Ammon's horn (tissue), 1 donor: ENCODE measurements at places on chromosomes 1 and 21.

GRCh38 chr1:30786264-30786991, 28.9 kb upstream of the LAPTM5 start:
- peak; percentile 57 for DNase-seq

- peak; percentile 63 for DNase-seq
These were observed 13.3 kb downstream of the F3 start for GRCh38 chr1:94528299-94528698.

- no peak for DNase-seq
These were observed 56.8 kb upstream of the RBM15 start for GRCh38 chr1:110282395-110282794.

DNA sequence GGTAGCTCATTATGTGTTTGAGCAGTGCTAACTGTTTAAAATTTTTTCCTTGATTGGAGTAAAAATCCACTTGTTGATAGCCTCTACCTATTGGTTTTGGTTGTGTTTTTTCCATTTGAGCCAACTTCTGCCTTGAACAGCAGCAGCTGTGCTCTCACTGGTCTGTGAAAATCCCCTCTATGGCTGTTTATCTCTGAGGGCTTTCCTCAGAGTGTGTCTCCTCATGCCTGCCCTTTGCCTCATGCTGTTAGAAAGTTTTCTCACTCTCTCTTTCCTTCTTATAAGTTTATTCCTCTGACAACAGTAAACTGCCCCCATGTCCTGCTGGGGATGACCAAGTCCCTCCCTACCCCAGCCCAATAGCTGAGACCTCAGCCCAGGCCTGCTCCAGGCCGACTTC, 14.1 kb downstream of the REG4 start:
- DNase-seq: no peak

DNA sequence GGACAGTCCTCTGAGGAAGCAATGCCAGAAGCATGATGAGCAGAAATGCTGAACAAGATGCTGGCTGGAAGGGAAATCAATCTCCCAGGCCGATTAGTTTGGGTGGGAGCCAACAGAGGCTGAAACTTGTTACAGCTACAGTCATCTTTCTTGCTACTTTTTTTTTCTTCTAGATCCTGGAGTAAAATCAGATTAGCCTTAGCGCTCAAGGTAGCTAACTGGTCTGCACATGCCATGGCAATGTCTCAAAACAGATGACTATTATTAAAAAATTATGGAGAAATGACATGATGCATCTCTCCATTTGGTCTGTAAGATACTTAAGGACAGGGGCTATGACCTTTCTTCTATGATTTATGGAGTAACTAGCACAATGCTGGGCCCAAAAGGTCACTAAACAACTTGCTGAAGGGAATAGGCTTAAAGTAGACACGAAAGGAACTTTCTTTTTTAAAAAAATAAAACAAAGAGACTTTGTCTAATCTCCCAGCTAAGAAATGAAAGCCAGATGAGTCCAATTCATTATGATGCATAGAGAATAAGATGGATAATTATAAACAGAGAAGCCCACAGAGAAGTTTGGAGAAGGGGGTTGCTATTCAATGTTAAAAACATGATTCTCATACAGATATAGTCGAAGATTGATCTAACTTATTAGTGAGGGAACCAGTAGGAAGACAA, 42.5 kb downstream of the UTP25 start:
- no peak for DNase-seq

DNA sequence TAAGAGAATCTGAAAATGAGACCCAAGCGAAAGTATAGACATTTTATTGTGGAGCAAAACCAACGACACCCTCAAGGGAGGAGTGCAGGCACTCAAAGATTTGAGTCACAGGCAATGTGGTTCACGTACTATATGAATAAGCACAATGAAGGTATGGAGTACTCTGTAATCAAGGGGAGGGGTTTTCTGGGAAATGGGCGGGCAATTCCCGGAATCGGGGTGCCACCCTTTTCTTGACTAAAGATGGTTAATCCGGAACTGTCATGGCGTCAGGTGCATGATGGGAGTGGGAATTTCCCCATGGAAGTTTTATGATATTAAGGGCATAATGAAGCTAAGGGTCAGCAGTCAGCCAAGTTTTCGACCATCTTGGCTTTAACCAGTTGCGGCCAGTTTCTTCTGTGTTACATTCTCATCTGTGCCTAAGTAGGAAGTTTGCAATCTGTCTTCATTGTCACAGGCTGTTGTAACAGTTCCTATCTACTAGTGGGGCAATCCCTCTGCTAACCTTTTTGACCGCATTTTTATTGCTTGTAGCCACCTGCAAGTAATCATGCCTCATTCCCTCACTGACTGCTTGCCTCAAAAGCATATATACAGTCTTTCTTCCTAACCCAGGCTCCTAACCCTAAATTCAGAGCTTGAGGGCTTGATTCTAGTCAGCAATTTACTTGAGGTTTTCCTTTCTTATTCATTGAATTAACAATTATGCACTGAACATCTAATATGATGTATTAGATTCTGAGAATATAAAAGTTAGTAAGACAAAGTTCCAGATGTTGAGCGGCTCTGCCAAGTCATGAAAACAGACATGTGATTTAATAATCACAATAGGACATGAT, 775 bp upstream of the AIM2 start:
- DNase-seq: no peak

GRCh38 chr1:212104586-212105325, 69.2 kb downstream of the DTL start:
- DNase-seq: no peak

- no peak for DNase-seq
These were observed 97.3 kb downstream of the MAP3K21 start for GRCh38 chr1:233424779-233425178.

GRCh38 chr1:8053878-8054567, 27.9 kb upstream of the ERRFI1 start:
- DNase-seq: no peak

GRCh38 chr1:86389307-86389706, 6.8 kb downstream of the ODF2L start:
- DNase-seq: no peak

- no peak for DNase-seq
These were observed 226.5 kb downstream of the PTPRC start for GRCh38 chr1:198865319-198865718.

DNA sequence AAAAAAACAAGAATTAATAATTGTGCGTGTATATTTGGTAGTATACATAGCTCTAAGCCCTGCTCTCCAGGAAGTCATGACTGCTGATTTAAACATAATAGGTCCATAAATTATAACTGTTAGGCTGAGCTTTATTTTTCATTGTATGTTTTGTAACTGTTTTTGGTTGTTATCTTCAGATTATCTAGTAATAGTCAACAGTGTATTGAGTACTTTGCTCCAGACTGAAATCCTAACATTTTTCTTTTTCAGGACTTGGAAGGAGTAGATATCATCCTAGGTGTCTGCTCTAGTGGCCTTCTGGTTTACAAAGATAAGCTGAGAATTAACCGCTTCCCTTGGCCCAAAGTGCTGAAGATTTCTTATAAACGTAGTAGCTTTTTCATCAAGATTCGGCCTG, 90.9 kb downstream of the TMEM200B start:
- DNase-seq: no peak

DNA sequence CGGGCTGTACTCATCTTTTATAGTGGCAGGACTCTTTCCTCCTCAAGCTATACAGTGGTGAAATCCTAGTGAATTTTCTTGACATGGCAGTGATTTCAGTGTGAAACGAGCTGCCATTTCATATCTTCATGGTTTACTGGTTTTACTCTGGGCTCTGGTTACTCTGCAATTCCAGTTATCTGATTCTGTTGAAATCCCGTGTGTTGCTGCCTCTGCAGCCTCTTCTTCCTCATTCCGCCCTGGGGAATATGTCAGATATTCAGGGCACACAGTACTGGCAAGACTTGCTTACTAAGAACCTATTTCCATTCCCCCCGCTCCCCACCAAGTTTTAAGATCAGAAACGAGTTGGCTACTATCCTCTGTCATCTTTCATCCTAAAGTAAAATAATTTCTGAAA, 7.9 kb upstream of the OR2B11 start:
- DNase-seq: no peak

GRCh38 chr21:34276711-34277425, 86.9 kb upstream of the KCNE2 start:
- DNase-seq: peak; percentile 16

GRCh38 chr1:205014783-205015182, 28.2 kb upstream of the CNTN2 start:
- peak; percentile 37 for DNase-seq

DNA sequence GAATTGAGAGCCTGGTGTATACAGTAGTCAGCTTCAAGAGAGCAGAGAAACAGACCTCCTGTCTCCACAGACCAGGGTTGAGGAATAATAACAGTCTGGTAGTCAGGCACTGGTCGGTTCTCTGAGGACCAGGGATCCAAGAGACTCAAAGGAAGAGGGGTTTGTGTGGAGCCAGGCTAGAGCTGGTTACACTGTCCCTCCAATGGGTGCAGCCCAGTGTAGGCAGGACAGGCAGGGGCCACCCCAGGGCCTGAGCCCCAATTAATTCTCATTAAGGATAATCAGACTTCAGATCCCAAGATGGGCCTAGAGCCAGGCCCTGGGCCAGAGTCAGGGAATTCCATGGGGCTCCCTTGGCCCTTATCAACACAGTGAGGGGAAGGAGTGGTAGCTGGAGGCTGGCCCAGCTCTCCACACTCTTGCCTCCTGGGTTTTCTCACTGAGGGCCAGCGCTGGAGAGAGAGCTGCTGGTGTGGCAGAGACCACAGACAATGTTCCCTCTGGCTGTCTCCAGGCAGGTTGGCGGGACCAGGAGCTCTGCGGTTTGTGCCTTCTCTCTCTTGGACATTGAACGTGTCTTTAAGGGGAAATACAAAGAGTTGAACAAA, 9.1 kb downstream of the SEMA4A start:
- no peak for DNase-seq

DNA sequence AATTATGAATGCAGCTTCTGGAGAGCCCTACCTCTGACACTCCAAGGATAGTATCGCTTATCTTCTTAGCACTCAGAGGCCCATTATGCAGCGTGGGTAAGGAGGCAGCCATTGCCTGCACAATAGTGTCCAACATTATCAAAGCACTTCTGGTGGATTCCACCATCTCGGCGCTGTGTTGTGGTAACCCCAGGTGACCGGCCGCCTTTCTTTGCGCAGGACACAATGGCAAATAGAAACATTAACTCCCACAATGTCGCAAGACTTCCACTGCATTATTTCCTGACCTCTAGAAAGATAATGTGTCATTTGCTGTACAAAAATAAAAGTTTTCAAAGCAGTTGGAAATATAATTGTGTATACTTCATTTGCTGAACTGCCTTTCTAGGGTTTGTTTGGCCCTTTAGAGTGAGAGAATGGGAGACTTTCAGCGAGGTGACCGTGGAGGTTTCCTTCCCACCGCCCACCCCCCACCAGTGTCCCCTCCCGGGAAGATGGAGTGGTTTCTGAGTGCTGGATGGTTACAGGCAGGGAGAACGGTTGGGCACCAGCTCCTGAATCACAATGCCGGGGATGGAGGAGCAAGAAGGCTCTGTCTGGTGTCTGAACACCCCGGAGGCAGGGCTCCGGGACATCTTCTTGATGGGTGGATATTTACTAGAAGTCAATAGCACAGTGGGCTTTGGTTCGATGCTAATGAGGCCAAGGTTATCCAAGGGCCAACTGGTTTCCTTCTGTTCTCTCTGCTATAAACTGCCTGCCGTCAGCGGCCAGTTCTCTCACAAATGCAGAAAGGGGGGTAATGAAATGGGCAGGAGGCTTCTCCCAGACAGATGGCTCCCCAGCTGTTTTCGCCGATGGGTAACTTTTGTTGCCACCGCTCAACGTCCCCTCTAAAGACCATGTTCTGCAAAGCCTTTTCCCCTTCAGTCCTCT, 215.4 kb upstream of the PROX1 start:
- no peak for DNase-seq
